Stimulated activated CD8-positive, alpha-beta memory T cell treated with anti-CD3 and anti-CD28 coated beads, Interleukin-7, amount 100 ng/mL, for 24 hours (primary cell): ENCODE measurements at places on chromosomes 3 and 15.

DNA sequence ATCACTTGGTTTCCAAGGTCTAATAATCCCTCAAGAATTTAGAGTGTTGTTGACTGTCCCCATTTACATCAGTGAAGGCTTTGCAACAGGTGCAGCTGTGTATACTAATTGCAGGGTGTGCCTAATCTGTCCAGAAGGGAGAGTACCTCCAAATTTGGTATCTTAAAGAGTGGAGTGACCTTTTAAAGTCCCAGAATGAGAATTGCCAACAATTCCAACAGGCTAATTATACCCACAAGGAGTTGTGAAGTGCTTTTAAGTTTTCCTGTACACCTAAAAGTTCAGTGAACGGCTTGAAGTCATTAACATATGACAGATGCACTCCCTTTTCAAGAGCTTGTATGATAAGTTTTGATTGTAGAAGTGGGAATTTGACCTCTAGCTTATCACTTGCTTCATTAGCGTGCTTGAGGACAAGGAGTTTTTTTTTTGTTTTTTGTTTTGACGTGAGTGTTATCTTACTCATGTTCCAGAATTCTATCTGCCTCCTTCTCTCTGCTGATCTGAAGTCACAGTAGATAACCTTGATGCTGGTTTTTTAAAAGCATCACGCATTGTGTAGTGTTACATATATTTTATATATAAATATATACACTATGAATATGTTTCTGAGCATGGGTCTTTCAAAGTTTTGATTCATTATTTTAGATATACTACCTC lies 26.3 kb downstream of the CDIN1 start:
- no peak for DNase-seq

GRCh38 chr3:14147617-14148016 lies 22.8 kb downstream of the TMEM43 start:
- DNase-seq = no peak

GRCh38 chr3:181690769-181691168 lies 21.0 kb upstream of the SOX2 start:
- DNase-seq = no peak

DNA sequence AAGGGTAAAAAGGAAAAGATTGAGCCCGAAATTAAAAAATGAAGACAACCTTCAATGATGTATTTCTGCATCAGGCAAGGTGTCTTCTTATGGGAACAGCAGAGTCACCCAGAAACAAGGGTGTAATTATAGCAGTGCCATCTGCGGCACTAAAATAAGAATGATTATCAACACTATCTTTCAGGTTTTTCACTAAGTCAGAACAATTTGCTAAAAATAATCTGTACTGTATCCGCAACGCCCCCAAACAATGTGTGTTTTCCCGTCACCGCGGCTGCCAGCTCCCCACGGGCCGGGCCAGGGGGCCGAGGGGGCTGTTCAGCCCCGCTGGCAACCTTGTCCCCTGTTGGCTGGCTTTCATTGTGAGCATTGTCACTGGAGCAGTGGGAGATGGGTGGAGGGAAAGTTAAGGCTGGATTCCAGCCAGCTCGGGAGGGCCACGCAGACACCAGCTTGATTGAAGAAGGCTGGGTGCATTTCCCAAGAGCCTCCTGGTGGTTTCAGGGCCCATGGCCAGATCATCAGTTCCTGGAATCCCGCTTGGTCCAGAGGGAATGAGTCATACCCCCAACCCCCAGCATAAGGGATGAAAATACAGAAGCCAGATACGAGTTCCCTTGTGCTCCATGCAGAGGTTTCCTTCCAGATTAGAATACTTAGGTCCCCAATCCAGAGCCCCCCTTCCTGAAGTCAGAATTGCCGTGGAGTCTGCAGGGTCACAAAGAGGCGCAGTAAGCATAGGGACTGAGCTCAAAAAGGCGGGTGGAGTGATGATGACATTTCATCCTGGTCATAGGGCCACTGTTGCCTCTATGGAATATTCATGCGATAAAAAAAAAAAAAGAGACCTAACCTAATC lies 90.2 kb upstream of the KLF13 start:
- DNase-seq = no peak

GRCh38 chr3:101591071-101591470 lies 17.1 kb downstream of the PCNP start:
- DNase-seq = no peak

DNA sequence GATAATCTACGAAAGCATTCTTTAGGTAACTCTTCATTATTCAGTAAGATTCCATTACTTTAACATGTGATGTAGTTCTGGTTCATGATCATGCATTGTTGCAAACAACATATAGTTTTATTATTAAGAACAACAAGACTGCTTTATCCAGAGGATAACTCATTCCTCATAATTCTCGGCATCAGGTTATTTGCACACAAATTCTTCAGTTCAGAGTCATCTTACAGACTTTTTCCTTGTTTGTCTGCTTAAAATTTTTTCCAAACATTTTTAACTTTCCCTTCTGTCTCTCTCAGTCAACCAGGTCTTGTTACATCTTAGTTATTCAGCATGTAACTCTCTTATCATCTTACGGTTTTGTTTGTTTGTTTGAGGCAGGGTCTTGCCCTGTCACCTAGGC lies 60.1 kb downstream of the VGLL3 start:
- DNase-seq = no peak

DNA sequence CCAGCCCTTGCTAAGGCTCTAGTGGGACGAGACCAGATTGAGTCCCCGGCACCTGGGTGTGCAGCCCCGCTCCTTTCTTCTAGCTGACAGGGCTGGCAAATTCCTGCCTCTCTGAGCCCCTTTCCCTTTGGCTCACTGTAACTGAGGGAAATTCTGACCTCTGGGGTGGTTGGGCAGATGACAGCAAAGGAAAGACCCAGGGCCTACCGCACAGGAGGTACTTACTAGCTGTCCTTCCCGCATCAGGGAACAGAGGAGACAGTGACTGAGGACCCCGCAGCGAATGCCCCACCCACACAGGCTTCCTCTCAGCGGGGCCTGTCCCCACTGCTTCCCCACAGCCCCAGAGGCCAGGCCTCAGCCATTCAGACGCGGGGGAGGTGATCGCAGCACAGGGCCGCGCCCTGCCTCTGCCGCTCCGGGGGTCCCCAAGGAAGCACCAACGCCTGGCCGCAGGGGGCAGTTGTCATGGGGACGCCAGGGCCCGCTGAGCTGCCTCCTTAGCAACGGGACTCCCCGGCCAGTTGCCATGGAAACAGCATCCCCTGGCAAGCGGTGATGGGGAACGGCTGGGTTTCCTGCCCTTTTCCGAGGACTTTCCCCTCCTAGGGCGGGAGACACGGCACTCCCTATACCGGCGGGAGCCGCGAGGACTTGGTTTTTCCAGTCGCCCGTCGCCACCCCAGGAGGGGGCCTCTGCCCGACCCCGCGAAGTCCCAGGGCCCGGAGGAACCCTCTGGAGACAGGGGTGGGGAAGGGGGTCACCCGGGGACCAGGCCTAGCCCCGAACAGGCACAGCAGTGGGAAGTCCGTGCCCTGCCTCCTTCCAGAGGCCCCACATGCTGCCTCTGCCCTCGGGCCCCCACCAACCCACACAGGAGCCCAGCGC lies 50.1 kb downstream of the HCN4 start:
- no peak for DNase-seq

GRCh38 chr3:186882881-186883685 lies 40.6 kb downstream of the ADIPOQ start:
- peak; percentile 25 for DNase-seq

GRCh38 chr3:46467562-46467961 lies 2.9 kb upstream of the LTF start:
- DNase-seq = no peak

DNA sequence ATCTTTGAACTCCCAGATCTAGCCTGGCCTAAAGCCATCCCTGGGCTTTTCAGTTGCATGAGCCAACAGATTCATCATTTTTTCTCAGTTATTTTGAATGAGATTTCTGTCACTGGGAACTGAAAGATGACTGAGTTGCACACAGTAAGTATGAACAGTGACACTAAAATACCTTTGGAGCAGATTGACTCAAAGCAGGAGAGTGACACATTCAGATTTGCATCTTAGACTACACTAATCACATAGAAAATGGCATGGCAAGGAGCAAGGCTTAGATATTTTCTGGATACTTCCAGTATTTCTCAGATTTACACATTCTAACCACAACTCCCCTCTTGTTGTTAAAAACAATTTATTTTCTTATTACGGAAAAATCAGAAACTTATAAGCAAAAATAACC lies 32.8 kb downstream of the SEC62 start:
- no peak for DNase-seq

GRCh38 chr3:181707980-181708379 lies 3.7 kb upstream of the SOX2 start:
- DNase-seq = no peak

- DNase-seq = no peak
Measured at GRCh38 chr15:69410248-69410874, 3.8 kb upstream of the KIF23 start.

DNA sequence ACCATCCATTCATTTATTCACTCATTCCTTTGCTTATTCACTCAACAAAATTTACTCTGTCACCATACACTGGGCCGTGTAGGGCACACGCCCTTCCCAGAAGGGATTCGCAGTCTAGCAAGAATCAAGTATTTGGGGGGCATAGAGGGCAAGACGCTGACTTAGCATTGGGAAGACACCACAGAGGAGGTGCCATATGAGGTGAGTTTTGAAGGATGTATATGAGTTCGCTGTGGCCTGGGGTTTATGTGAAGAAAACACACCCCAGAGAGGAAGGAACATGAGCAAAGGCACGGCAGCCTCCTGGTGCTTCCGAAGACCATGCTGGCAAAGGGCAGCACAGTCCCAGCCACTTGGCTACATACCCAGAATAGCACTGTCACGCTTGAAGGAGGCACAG lies 23.1 kb upstream of the IQSEC1 start:
- DNase-seq = no peak

DNA sequence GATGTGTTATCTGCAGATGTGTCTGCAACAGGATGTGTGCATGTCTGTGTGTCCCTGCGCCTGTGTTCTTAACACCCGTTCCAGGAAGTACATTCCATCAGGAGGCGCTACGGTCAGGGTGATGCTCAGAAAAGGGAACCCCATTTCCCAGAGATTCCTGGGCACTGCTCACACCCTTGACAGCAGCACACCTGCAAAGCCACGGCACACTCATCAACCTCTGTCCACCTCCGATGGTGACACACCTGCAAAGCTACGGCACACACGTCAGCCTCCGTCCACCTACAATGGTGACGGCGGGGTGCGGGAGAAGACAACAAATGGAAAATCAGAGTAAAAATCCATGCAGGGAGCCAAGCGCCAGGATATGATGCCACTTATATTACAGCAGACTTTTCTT lies 55.4 kb downstream of the NIPA2 start:
- DNase-seq = no peak

DNA sequence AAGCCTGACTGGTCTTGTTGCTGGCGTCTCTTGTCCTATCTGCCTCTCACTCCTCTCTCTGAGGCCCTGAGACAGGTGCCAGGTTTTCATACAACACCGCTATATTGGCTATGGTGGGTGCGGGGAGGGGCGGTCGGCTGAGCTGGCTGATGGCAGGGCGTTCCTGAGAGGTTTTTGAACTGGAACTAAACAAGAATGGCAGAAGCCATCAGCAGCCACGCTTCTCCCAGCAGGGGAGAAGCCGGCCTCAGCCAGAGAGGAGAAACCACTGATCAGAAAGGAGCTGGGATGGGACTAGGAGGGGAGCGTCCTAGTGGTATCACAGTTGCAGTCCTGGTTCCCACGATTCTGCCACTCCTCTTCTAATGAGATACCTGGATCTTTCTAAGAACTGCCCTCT lies 89.9 kb upstream of the PRR23E start:
- no peak for DNase-seq

DNA sequence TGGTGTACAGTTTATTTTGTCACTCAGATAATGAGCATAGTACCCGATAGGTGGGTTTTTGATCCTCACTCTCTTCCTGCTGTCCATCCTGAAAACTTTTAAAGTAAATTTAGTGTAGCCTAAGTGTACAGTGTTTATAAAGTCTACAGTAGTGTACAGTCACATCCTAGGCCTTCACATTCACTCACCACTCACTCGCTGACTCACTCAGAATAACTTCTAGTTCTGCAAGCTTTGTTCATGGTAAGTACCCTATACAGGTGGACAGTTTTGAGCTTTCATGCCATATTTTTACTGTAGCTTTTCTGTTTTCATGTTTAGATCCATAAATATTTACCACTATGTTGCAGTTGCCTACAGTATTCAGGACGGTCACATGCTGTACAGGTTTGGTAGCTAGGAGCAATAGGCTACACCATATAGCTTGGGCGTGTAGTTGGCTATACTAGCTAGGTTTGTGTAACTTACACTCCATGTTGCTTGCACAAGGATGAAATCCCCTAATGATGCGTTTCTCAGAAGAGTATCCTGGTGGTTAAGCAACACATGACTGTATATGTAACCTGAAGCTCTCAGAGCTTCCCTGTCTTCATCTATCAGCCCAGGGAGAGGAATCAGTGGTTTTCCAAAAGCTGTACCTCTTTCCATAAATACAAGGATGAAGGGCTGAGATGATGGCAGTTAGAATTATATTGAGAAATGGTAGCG lies 87.6 kb upstream of the SLC25A26 start:
- no peak for DNase-seq

GRCh38 chr3:50466177-50466576 lies 37.3 kb downstream of the CACNA2D2 start:
- DNase-seq = no peak

GRCh38 chr3:130981469-130981868 lies 45.2 kb downstream of the ASTE1 start:
- no peak for DNase-seq

- DNase-seq = no peak
Measured at GRCh38 chr3:43695863-43696262, 5.1 kb downstream of the ABHD5 start.

DNA sequence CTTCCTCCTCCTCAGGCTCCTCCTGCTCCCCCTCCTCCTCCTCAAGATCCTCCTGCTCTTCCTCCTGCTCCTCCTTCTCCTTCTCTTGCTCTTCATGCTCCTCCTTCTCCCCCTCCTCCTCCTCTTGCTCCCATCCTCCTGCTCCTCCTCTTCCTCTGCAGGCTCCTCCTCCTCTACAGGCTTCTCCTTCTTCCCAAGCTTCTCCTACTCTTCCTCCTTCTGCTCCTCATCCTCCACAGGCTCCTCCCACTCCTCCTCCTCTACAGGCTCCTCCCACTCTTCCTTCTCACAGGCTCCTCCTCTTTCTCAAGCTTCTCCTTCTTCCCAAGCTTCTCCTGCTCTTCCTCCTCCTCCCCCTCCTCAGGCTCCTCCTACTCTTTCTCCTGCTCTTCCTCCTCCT lies 47.7 kb downstream of the WNT7A start:
- no peak for DNase-seq

DNA sequence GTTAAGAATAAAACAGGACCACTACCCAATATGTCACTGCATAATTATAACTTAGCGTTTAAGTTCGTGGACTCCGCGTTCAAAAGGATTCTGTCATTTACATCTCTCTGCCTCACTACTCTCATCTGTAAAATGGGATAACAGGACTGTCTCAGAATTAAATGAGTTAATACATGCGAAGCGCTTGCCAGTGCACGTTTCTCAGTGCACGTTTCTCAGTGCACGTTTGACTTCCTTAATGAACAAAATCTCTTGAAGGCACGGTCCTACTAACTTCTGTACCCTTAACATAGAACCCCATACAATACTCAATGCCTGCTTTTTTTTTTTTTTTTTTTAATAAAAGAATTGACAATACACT lies 499 bp downstream of the RABL3 start:
- DNase-seq = no peak
